GM23248 (cell line): ENCODE measurements at places on chromosomes 5 and 9. TPM values are rescaled to one million over a fixed set of nuclear protein-coding genes. Genes with fewer than 3 reads are reported as not detected.
A peak's percentile ranks its signal among the peaks of the same experiment; 100 is the strongest.

DNA sequence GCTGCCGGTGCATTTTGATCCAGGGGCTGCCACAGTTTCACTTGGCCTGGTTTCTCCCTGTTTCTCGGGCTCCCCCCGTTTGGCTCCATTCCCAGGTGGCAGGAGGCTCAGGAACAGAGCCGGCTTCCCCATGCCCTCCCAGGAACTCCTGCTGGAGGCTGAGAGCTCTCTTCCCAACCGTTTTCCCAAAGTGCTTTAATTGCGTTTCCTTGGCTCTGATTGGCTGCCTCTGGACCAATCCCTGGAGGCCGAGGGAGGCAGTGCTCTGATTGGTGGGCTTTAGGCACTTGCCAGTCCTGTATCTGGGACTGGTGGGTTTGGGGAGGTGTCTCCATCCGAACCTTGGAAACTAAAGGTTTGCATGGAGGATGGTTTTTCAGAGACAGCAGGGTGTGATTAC, 4.9 kb downstream of the TSPAN17 start:
- peak; percentile 26 for DNase-seq

DNA sequence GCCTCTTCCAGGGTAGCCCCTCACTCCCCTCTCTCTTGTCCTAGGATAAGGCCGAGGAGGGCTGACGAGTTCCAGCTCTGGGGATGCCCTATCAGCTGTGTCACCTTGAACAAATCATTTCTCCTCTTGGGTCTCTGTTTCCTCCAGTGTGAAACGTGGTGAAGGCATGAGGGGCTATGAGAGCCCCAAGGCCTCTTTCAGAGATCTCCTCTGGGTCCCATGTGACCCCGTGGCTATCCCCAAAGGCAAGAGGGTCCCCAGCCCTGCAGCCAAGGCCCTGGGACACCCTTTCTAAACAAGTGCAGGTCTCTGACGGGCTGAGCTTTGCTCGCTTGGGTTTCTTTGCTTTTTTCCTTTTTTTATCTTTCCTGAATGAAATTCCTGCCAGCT, 25.5 kb upstream of the SPTLC1 start:
- DNase-seq = peak; percentile 14

The GDF9 gene
- total RNA-seq = 0.32 TPM in 1 of 2 replicates, not detected in the other

DNA sequence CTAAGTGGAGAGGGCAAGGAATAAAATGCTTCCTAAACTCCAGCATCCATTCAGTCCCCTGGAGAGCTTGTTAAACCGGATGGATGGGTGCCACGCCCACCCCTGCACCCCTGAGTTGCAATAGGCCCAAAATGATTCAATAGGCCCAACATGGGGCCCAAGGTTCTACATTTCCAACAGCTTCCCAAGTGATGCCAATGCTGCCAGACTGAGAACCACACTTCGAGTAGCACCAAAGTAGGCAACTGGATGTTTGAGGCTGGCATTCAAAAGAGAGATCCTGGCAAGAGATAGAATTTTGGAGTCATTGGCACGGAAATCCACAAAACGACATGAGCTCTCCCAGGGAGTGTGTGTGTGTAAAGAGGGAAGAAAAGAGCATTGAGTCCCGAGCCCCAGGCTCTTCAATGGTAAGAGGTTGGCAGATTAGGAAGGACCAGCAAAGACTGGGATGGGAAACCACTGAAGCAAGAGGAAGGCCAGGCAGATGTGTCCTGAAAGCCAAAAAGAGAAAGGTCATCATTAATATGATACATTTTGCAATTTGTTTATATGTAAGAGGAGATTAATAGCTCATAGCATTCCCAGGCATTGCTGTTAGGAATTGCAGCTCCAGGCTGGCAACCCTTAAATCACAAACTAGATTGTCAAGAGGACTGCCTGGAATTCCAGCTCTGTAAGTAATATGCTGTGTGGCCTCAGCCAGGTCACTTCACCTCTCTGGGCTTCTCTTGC, 130.6 kb downstream of the KCNIP1 start:
- no peak for DNase-seq

GRCh38 chr9:79289856-79290255, 281.9 kb upstream of the TLE4 start:
- peak; percentile 23 for DNase-seq

The PPP3R2 gene
- not detected in 2 replicates for total RNA-seq

GRCh38 chr9:135644631-135645218, 5.4 kb upstream of the GLT6D1 start:
- no peak for DNase-seq

GRCh38 chr9:14372437-14373335, 58.7 kb upstream of the NFIB start:
- DNase-seq = peak; percentile 70

- DNase-seq = peak; percentile 92
Observed at GRCh38 chr9:115213818-115214334, 95.9 kb upstream of the TNC start.

DNA sequence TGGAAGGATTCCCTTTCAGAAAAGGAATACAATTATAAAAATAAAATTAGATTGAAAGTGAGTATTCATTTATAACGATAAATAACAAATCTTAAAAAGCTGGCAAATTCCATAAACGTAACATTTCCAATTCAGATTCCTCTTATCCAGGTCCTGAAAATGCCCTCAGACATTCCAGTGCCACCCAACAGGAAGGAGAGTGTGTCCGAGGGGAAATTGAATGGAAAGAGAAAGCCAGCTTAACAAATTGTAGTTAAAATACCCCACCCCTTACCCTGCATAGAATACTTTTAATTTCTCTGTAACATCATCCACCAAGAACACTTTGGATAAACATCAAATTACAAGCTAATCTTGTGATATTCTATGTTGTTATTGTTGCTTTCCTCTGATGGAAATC, 72.0 kb downstream of the ARHGEF28 start:
- no peak for DNase-seq

The LMX1B gene
- not detected in 2 replicates for total RNA-seq

DNA sequence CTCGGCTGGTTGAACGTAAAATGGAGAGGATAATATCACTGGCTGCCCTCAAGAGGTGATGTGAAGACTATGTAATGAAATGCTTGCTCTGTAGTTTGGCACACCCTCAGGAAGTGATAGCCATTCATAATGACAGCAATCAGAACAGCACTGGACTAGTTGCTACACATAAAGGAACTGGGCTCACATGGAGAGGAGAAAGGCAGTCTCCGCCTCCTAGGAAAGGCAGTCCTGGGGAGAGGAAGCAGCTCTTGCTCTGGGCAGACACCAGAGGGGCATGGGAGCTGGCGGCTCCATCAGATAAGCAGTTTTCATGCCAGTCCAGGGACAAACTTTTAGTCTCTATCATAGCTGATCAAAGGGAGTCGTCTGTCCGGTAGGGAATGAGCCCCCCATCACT, 46.9 kb downstream of the ARHGEF37 start:
- no peak for DNase-seq

DNA sequence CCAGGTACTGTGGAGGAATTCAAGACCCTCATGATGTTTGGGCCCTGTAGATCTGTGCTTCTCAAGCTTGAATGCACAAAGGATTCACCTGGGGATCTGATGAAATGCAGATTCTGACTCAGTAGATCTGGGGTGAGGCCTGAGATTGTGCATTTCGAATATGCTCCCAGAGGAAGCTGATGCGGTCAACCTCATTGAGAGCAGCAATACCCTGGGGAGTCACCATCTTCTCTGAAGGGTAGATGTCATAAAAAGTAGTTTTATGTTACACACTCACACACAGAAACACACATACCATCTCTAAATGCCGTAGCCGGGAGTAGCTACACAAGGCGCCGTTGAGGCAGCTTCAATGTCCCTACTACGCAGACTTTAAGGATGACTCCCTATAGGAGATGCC, 55.8 kb upstream of the CPEB4 start:
- DNase-seq = no peak

- DNase-seq = peak; percentile 78
Observed at GRCh38 chr5:139633295-139634027, 14.7 kb upstream of the CXXC5 start.

GRCh38 chr5:81393783-81394718, at the start of gene ACOT12:
TSS of gene ACOT12 (minus strand) at chr5:81394134. CDS start at chr5:81394114, 20 bp downstream.
- peak; percentile 54 for DNase-seq

GRCh38 chr9:6909181-6909580, 151.4 kb downstream of the KDM4C start:
- no peak for DNase-seq

GRCh38 chr9:128361296-128361985, 9.7 kb upstream of the URM1 start:
- peak; percentile 40 for DNase-seq

DNA sequence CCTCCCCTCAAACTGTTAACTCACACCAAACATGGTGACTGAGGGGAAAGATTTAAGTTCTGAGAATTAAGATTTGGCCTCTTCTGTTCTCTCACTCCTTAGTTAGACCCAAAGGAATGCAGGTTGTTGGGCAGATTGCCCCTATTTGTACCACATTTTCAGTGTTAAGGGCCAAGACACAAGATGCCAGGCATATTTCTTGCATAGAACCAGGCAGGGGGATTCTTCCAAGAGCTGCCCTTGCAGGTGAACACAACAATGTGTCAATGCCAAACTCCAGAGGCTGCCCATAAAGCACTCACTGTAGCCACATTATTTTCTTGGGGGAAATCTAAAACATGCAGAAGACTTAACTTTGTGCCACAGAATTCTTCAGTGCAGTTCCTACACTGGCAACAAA, 14.7 kb downstream of the MPDZ start:
- peak; percentile 24 for DNase-seq

DNA sequence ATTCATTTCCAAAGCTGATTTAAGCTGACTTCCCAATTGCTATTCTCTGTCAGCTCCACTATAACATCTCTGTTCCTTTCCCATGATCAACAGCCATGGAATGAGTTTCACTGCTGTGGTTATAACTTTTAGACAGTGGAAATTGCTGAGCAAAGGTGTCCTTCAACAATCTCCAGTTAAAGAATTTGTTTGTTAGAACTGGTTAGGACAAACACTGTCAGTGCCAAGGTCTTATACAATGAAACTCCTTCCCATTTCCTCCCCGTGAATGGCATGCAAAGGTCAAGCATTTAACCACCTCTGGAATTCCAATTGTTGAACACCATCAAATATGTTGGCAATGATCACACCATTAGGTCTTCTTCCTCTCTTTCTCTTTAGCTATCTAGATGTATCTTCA, 45.7 kb upstream of the GHR start:
- no peak for DNase-seq

The GAS1 gene
- 29.7 and 36.0 TPM in 2 replicates for total RNA-seq

- no peak for DNase-seq
Observed at GRCh38 chr9:135076876-135077430, 10.5 kb upstream of the OLFM1 start.

- no peak for DNase-seq
Observed at GRCh38 chr9:113783475-113783874, 92.6 kb upstream of the ZNF618 start.

GRCh38 chr5:124303366-124303765, 443.1 kb downstream of the ZNF608 start:
- DNase-seq = peak; percentile 17
